Midbrain (tissue), 1 donor: ENCODE measurements at places on chromosomes 4 and X.

DNA sequence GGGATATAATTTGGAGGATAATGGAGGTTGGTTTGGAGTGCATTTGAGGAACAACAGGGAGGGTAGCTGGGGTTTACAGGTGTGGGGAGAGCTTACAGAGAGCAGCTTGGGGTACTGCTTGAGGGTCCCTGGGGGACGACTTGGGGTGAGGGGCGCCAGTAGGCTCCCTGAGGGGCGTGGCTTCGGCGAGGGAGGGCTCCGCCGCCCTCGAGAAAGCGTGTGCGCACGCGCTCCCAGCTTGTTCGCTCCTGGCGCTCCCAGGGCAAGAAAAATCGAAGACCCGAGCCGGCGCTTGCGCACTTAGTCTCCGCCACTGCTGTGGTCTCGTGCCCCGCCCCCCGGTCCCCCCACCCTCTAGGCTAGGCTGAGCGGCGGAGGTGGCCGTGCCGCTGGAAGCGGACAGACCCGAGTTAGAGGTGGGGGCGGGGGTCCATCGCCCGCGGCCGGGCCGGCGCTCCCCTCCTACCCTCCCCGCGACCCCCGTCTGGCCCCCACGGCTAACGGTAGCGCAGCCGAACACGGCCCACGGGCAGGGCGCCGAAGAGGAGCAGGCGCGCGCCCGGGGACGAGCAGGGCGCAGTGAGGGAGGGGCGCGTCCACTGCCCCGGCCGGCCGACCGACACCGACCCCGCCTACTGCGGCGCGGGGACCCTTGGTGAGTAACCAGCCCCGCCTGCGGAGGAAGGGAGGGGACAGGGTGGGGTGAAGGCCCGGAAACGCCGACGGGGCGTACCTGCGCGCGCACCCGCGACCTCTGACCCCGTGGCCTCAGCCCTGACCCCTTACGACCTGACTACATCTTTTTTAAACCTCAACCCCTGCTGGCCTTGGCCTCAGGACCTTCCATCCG, 5.4 kb upstream of the CCDC120 start:
- DNase-seq = no peak

GRCh38 chr4:112167794-112168193, 22.5 kb downstream of the FAM241A start:
- no peak for DNase-seq

- peak; percentile 16 for DNase-seq
Measured at GRCh38 chr4:180060159-180060889, 2182.9 kb upstream of the TENM3 start.

DNA sequence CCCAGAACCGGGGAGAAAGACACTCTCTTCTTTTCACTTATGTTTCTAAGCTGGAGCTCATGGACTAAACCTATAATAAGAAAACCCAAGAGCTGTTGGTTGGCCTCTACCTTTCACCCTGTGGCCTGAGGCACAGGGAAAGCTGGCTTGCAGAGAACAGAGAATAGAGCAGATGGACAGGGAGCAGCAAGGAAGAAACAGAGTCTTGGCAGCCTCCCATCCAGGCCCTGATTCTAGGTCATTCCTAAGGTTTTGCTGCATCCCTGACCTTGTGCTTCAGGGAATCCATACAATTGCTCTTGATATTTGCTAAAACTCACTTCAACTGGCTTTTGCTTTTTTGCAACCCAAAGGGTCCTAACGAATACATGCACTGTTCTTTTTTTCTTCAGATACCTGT, 87.8 kb downstream of the SMIM20 start:
- no peak for DNase-seq

DNA sequence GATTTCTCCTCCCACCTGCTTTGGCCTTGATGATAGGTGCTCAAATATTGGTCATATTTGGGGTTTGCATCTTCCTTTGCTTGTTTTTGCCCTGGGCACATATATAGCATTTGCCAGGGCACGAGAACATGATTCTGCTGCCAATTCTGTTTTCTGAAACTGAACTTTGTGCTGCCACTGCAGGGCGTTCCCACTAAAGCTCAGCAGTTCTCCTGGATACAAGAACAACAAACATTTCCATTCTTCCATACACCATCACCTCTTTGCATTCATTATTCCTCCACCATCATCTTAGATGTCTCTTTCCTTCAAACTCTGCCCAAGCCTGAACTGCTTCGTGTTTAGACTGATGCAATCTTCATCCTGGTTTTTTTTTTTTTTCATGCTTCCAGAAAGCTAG, 36.3 kb upstream of the GATB start:
- DNase-seq = no peak

DNA sequence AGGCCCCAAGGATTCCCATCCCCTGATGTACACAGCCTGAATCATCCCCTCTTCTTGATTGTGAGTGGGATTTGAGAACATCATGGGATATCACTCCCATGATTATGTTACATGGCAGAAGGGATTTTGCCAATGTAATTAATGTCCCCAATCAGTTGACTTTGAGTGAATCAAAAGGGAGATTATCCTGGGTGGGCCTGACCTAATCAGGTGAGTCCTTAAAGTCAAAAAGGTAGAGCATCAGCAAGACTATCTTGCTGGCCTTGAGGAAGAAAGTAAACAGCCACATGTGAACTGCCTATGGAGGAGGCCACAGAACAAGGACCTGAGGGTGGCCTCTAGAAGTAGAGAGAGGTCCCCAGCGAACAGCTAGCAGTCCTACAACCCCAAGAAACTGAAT, 203.1 kb upstream of the ATP6AP2 start:
- no peak for DNase-seq

DNA sequence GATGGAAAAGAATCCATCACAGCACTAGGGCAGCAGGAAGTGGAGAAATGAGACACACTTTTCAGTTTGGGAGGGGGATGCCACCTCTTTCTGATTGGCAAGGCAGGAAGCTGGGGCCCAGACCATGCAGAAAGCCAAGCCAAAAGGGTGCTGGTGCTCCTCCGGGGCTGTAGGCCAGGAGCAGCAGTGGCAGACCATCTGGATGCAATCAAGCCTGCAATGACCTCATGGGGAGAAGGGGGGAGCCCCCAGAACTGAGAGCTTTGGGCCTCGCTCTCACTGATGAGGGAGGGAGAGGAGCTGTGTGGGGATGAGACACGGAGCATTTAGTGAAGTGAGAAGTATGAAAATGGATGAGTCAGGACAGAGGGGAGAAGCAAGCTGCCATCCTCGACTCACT, 141.3 kb upstream of the NALF2 start:
- DNase-seq = no peak

DNA sequence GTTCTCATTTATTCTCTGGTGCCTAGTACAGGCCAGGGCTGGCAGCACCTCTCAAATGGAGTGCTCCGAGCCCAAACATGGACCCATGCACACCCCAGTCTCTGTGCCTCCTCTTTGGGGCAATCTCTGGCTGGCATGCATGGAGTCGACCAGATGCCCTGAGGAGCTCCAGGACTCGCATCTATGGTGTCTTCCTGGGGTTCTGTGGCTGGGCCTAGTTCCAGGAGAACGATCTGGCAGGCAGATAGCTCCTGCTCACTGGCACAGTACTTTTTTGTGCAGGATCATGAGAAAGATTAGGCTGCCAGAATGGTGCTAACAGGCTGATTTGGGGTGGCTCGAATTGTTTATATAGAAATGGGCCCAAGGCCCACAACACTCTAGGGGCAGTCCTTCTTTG, 72.0 kb upstream of the PJA1 start:
- no peak for DNase-seq

- no peak for DNase-seq
Measured at GRCh38 chr4:104967034-104967401, 179.7 kb upstream of the TET2 start.

- no peak for DNase-seq
Measured at GRCh38 chrX:48154796-48155195, 24.4 kb downstream of the SPACA5B start.

GRCh38 chr4:156686120-156686519, 285.5 kb downstream of the PDGFC start:
- DNase-seq = no peak

DNA sequence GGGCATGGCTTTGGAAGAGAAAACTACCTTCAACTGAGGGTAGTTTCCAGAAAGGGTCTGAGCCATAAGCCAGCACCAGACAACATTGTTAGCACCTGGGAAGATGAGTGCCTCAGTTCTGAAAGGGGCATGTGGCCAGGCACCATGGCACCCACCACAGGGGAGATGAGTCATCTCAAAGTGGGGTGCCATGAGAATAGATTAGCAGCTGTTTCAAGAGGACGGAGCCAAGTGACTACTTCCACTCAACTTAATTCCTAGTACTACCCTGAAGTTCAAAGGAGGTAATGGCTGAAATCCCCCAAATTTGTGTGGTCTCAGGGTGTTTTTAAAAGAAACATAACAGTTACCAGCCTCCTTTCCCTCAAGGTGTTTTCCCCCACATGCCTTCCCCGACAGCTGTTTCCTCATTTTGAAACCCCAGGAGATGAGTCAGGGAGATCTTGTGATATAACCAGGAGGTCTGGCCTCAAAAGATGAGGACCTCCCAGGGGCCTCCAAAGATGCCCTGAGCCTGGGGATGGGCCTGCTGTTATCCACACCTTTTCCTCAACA, 27.8 kb upstream of the FTHL17 start:
- no peak for DNase-seq

DNA sequence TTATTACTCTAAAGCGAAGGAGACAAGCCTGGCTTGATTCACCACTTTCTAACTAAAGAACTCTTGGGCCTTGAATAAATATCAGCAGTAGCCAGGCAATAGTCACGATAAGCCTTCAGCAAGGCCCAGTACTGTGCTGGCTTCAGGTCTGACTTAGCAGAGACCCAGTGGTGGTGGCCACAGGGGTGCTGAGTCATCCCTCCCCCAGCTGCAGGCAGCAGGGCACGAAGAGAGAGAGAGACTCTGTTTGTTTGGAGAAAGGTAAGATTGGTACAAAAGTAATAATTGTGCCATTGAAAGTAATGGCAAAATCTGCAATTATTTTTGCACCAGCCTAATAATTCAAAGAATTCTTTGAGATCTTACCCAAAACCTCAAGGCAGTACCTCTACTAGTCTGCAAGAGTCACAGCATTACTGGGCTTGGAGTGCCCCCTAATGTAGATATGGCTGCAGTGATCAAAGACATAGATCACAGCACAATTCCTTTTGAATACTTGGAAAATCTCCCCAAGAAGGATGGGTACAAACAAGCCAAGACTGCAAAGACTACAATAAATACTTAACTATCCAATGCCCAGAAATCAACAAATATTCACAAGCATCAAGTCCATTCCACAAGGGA, 159.5 kb upstream of the USP38 start:
- DNase-seq = peak; percentile 4

DNA sequence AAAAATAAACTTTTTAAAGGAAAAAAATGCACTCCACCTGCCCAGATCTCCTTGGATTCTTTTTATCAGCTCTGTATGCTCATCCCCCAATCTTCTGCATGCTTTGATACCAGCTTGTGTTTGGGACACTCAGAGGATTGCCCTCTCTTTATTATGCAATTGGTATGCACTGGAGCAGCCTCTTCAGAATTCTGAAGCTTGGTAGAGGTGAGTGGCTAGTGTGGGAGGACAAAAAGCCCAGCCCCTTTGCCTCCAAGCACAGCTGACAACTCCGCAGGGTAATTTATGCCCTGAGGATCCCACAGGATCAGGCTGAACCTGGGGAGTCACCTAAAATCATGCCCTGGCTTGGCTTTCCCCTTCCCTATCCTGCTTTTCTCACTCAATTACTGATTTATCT, 16.7 kb downstream of the IL21 start:
- DNase-seq = no peak

- no peak for DNase-seq
Measured at GRCh38 chrX:105260291-105261043, 40.0 kb upstream of the TEX13A start.

DNA sequence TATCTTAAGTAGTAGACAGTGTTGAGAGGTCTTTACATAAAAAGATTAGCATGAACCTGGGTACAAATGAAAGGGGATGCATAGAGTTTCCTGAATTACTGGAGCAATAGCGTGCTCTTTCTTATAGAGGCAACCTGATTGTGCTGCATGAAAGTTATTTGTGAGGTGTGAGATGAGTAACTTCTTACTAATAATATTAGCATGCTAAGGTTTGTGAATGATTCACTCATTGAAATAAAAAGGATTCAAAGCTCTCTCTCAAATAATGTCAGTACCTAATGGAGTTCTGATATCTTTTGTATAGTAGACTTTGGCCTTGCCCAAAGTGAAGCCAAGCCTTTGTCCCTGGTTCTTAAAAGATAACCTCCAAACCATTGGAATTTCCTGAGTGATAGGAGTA, 131.0 kb upstream of the CXXC4 start:
- DNase-seq = no peak

GRCh38 chrX:154477891-154478477, 1.1 kb downstream of the LAGE3 start:
- DNase-seq = no peak

DNA sequence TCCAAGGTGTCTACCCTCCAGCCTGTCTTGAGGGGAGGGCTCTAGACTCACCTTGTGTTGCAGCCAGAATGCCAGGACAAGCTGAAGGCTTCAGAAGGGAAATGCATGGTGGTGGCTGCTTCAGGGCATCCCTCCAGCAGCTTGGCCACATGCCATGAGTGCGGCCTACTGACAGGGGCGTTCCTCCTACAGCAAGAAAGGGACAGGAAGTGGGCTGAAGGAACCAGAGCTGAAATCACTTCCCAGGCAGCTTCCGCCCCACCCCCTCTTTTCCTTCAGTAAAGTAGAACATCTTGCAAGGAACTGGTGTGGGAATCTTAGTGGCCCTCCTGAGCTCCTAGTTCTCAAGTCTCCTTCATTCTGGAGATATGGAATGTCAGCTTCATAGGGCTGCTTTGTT, 167.5 kb upstream of the DGKK start:
- no peak for DNase-seq

DNA sequence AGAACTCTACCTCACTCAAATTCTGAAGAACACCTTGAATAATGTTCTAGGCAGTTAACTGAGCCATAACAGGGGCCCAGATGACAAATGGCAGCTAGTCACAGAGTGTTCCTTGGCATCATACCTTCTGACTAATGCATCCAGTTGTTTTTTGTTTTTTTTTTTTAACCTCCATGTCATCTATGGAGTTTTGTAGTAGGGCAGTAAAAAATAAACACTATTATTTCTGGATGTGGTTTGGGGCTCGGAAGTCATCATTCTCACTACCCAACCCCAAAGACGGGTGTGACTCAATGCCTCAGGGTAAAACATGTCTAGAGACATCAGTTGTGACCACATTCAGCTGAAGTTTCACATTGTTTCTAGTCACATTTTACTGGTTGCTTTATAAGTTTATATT, 31.2 kb upstream of the MCF2 start:
- DNase-seq = no peak

DNA sequence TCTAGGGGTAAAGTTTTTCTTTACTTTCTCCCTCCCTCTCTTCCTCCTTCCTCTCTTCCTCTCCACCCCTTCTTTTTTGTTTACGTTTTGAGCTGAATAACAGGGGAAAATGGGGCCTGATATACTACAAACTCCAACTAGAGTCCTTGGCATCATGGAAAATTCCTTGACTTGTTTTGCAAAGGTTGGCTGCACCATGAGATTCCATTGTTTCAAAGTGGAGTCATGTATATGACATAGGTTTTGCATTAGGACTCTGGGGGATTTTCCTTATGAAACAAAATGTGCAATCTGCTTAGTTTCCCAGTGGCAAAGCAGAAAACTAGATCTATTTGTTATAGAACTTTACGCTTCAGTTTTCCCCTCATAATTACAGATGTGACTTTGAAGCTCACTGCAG, 233.5 kb upstream of the PGRMC2 start:
- no peak for DNase-seq

GRCh38 chr4:77849278-77849965, 13.2 kb upstream of the MRPL1 start:
- no peak for DNase-seq

GRCh38 chr4:95092766-95093165, 335.0 kb downstream of the BMPR1B start:
- no peak for DNase-seq

- no peak for DNase-seq
Measured at GRCh38 chr4:101035487-101035886, 311.8 kb downstream of the PPP3CA start.
